ENCODE measurements at places on chromosomes 2 and 18.

- H3K36me3 ChIP-seq = no peaks in the 10 kb centered on the region
- H3K27me3 ChIP-seq = no peaks in the 10 kb centered on the region
- H3K4me3 ChIP-seq = no peak overlapping the region
- no peak overlapping the region for H3K27ac ChIP-seq
- no peak for DNase-seq
Observed at GRCh38 chr2:10279946-10280463, 22.7 kb upstream of the HPCAL1 start.

DNA sequence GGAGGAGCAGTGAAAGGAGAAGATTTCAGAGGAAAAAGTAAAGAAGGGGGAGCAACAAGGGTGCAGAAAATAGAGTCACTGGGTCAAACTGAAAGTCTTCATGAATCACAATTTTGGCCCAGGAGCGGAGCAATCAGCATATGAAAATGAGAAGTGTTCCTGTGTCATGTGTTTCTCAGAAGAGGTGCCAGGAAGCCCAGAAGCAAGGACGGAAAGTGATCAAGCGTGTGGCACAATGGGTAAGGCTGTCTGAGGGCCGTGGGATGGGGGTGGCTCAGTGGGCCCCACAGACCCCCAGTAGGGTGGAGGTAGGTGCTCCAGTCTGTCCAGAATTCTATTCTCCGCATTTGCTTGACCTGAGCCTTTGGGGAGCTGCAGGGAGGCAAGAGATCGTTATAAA is 44.2 kb downstream of the SP140 start:
- no peak overlapping the region for H3K27ac ChIP-seq
- no peaks in the 10 kb centered on the region for H3K4me1 ChIP-seq
- DNase-seq = no peak

- no peaks in the 10 kb centered on the region for H3K27me3 ChIP-seq
- no peak for DNase-seq
- no peaks in the 10 kb centered on the region for H3K4me1 ChIP-seq
- no peaks in the 10 kb centered on the region for H3K36me3 ChIP-seq
- no peak overlapping the region for H3K4me3 ChIP-seq
- H3K27ac ChIP-seq = no peak overlapping the region
Observed at GRCh38 chr2:146438246-146438645, 1406.6 kb upstream of the ACVR2A start.

- H3K27ac ChIP-seq = no peak overlapping the region
- H3K4me3 ChIP-seq = no peak overlapping the region
- H3K27me3 ChIP-seq = no peaks in the 10 kb centered on the region
- H3K36me3 ChIP-seq = no peaks in the 10 kb centered on the region
- no peak for DNase-seq
- H3K4me1 ChIP-seq = no peaks in the 10 kb centered on the region
Observed at GRCh38 chr18:36195427-36196122, 8.3 kb downstream of the MOCOS start.

DNA sequence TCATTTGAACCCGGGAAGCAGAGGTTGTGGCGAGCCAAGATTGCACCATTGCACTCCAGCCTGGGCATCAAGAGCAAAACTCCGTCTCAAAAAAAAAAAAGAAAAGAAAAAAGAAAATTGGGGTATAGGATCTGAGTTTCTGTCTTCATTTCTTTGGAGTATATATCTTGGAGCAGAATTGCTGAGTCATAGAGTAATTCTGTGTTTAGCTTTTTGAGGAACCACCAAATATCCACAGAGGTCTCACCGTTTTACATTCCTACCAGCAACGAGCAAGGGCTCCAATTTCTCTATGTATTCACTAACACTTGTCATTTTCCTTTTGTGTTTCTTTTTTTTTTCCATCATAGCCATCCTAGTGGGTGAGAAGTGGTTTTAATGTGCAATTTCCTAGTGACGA is 87.6 kb upstream of the TEX51 start:
- no peaks in the 10 kb centered on the region for H3K4me1 ChIP-seq
- H3K27ac ChIP-seq = no peak overlapping the region
- no peak overlapping the region for H3K4me3 ChIP-seq
- H3K27me3 ChIP-seq = no peaks in the 10 kb centered on the region

GRCh38 chr2:47214990-47215389 is 59.9 kb upstream of the STPG4 start:
- no peaks in the 10 kb centered on the region for H3K36me3 ChIP-seq
- H3K4me3 ChIP-seq = no peak overlapping the region
- H3K27me3 ChIP-seq = no peaks in the 10 kb centered on the region
- peaks cover 10% of the 10 kb centered on the region for H3K4me1 ChIP-seq
- H3K27ac ChIP-seq = no peak overlapping the region

GRCh38 chr2:124151691-124152090 is 126.6 kb downstream of the CNTNAP5 start:
- H3K36me3 ChIP-seq = no peaks in the 10 kb centered on the region
- no peaks in the 10 kb centered on the region for H3K4me1 ChIP-seq
- H3K27me3 ChIP-seq = no peaks in the 10 kb centered on the region

GRCh38 chr2:37831081-37831780 is 93.9 kb upstream of the RMDN2 start:
- H3K4me3 ChIP-seq = no peak overlapping the region
- no peak overlapping the region for H3K27ac ChIP-seq
- no peaks in the 10 kb centered on the region for H3K36me3 ChIP-seq
- H3K4me1 ChIP-seq = peaks cover 21% of the 10 kb centered on the region
- H3K27me3 ChIP-seq = no peaks in the 10 kb centered on the region

DNA sequence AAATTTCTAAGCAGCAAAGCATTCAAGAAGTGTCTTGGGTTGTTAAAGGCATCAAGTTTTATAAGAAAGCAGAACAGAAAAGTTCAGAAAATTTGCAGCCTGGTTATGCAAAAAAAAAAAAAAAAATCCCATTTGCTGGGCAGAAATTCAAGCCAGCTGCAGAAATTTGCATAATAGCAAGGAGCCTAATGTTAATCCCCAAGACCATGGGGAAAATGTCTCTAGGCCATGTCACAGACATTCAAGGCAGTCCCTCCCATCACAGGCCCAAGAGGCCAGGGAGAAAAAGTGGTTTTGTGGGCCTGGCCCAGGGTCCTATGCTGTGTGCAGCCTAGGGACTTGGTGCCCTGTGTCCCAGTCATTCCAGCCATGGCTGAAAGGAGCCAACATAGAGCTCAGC is 269.0 kb upstream of the SLC39A10 start:
- DNase-seq = no peak
- no peaks in the 10 kb centered on the region for H3K27me3 ChIP-seq
- no peaks in the 10 kb centered on the region for H3K4me1 ChIP-seq
- no peaks in the 10 kb centered on the region for H3K36me3 ChIP-seq
- H3K27ac ChIP-seq = no peak overlapping the region

GRCh38 chr2:202486351-202486750 is 110.2 kb downstream of the BMPR2 start:
- no peak for DNase-seq
- peaks cover 4% of the 10 kb centered on the region for H3K36me3 ChIP-seq
- H3K27me3 ChIP-seq = no peaks in the 10 kb centered on the region
- no peak overlapping the region for H3K27ac ChIP-seq
- no peak overlapping the region for H3K4me3 ChIP-seq

DNA sequence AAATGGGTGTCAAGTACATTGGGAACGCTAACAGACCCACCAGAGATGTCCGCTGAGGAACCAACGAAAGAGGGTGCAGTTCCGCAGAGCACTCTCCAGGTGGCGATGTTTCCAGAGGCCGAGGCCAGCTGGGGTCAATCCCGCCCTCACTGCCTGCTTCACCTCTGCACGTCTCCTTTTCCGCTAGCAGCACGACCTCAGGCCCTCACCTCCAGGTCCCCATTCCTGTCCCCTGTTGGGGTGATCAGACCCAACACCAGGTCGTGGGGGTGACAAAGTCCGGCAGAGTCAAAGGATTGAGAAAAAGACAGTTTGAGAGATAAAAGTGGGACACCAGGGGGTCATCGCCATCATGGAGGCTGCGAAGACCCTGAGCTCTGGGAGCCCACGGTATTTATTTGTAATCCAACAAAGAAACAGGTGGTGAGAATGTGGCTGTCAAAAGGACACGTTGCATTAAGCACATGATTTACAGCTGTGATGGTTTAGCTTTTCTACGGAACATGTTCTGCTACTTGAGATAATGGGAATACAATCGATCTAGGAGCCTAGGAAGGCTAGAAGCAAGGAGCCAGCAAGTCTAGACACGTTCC is 27.3 kb downstream of the ZAP70 start:
- peak; percentile 85 for DNase-seq
- H3K4me1 ChIP-seq = no peaks in the 10 kb centered on the region
- H3K4me3 ChIP-seq = no peak overlapping the region
- H3K27ac ChIP-seq = no peak overlapping the region
- H3K36me3 ChIP-seq = no peaks in the 10 kb centered on the region

- no peak overlapping the region for H3K4me3 ChIP-seq
- peaks cover 35% of the 10 kb centered on the region for H3K4me1 ChIP-seq
- no peaks in the 10 kb centered on the region for H3K27me3 ChIP-seq
- peak; percentile 60 for DNase-seq
Observed at GRCh38 chr2:67880291-67880761, 182.5 kb downstream of the C1D start.

GRCh38 chr18:31791817-31792579 is 31.3 kb upstream of the SLC25A52 start:
- no peaks in the 10 kb centered on the region for H3K27me3 ChIP-seq
- no peaks in the 10 kb centered on the region for H3K4me1 ChIP-seq
- no peak overlapping the region for H3K27ac ChIP-seq
- H3K4me3 ChIP-seq = no peak overlapping the region
- no peak for DNase-seq
- no peaks in the 10 kb centered on the region for H3K36me3 ChIP-seq

DNA sequence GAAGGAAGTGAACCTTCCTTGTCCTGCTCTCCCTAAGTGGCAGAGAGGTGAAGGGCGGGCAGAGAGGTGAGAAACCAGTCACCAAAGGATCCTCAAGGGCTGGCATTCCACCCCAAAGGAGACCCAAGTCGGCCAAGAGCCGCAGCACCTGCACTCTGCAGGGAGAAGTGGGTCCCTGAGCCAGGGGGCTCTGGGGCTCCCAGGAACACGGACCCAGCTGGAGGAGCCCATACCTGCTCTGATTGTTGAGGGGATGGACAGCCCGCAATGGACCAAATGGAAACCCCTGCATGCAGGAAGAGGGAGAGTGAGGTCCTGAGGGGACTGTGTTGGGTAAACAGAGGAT is 233.3 kb downstream of the ATAD2B start:
- no peaks in the 10 kb centered on the region for H3K27me3 ChIP-seq
- H3K4me3 ChIP-seq = no peak overlapping the region
- H3K36me3 ChIP-seq = peaks cover 16% of the 10 kb centered on the region
- no peak overlapping the region for H3K27ac ChIP-seq
- DNase-seq = peak; percentile 33
- peaks cover 7% of the 10 kb centered on the region for H3K4me1 ChIP-seq

GRCh38 chr2:3243804-3244203 is 133.8 kb downstream of the EIPR1 start:
- peaks cover 9% of the 10 kb centered on the region for H3K4me1 ChIP-seq
- no peak overlapping the region for H3K4me3 ChIP-seq
- no peak for DNase-seq
- no peaks in the 10 kb centered on the region for H3K27me3 ChIP-seq

DNA sequence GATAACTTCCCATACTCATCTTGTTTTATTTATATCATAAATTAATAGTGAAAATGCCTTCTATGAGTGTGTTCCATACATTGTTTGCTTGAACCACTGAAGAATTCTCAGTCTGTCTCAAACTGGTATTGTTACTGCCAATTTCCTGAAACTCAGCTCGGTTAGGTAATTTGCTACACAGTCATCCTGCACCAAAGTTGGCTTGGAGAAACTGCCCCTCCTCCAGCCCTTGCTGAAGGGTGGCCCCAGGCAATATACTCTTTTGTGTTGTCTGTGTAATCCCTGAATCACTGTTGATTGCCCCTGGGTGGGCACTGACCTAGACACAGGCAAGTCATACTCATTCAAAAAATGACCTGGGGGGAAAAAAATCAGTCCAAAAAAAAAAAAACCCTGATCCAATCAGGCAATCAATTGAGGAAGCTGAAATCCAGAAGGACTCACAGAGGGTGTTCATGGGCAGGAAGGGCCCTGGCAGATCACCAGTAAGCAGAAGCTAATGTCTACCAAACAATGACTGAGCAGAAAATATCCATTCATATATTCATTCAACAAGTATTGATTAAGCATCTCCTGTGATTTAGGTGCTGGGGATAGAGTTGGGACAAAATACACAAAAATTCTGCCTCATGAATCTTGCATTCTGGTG is 3.8 kb upstream of the SESTD1 start:
- H3K27ac ChIP-seq = no peak overlapping the region
- no peaks in the 10 kb centered on the region for H3K36me3 ChIP-seq
- peaks cover 3% of the 10 kb centered on the region for H3K4me1 ChIP-seq
- no peaks in the 10 kb centered on the region for H3K27me3 ChIP-seq

DNA sequence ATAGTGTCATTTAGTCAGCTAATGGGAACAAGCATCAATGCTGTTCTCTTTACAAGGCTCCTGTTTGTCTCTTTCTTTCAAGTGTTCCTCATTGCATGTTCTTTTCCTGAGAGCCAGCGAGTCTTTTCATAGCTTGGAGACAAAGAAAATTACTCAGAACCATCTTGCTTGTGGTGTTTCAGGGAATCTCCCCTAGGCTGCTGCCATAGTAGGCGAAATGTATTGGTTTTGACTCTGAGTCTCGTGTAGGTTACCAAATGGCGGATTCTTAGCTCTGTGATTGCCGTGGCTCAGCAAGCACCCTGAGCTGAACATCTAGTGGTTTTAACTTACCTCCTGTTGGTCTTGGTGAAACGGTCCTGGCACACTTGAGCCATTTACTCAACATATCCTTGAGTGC is 68.7 kb downstream of the RHBDD1 start:
- H3K4me1 ChIP-seq = peaks cover 23% of the 10 kb centered on the region
- no peaks in the 10 kb centered on the region for H3K27me3 ChIP-seq
- H3K4me3 ChIP-seq = no peak overlapping the region
- no peak for DNase-seq
- no peak overlapping the region for H3K27ac ChIP-seq

- H3K27me3 ChIP-seq = peaks cover 40% of the 10 kb centered on the region
- no peaks in the 10 kb centered on the region for H3K36me3 ChIP-seq
- H3K4me1 ChIP-seq = no peaks in the 10 kb centered on the region
- no peak overlapping the region for H3K27ac ChIP-seq
- DNase-seq = peak; percentile 59
- no peak overlapping the region for H3K4me3 ChIP-seq
Observed at GRCh38 chr18:32770054-32770665, 2.7 kb downstream of the KLHL14 start.

DNA sequence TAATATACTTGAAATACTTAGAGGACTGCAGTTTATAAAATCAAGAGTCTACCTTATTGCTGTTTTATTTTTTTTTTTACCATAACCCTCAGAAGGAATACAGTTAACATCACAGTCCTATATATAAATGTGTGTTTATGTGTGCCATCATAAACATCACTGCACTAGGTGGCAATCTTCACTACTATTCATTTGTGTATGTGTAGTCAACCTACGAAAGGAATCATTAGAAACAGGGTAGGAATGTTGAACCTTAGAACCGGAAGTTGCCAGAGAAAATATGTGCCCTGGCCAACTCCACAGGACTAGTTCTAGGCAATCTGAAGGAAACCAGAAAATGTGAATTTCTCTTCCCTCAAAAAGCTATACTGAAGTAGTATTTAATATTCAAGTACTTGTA is 3.4 kb downstream of the GEN1 start:
- H3K4me3 ChIP-seq = no peak overlapping the region
- H3K4me1 ChIP-seq = peaks cover 25% of the 10 kb centered on the region
- no peak for DNase-seq
- H3K36me3 ChIP-seq = peaks cover 11% of the 10 kb centered on the region

- no peaks in the 10 kb centered on the region for H3K4me1 ChIP-seq
- H3K27me3 ChIP-seq = no peaks in the 10 kb centered on the region
- no peak overlapping the region for H3K27ac ChIP-seq
- DNase-seq = no peak
- H3K36me3 ChIP-seq = no peaks in the 10 kb centered on the region
Observed at GRCh38 chr2:235774153-235774870, 280.5 kb downstream of the AGAP1 start.
